ENCODE measurements at places on chromosomes 1 and 21.
A peak's percentile ranks its signal among the peaks of the same experiment; 100 is the strongest.

- DNase-seq: no peak
Measured at GRCh38 chr1:203197625-203198024, 11.1 kb upstream of the CHI3L1 start.

- DNase-seq: peak; percentile 25
Measured at GRCh38 chr1:199691540-199691939, 336.0 kb upstream of the NR5A2 start.

GRCh38 chr1:55584526-55585401, 369.6 kb upstream of the USP24 start:
- DNase-seq: no peak

- DNase-seq: no peak
Measured at GRCh38 chr1:115343200-115343737, 5.2 kb upstream of the NGF start.

GRCh38 chr1:45033356-45033755, 21.3 kb downstream of the UROD start:
- no peak for DNase-seq

GRCh38 chr1:44867801-44868200, 24.7 kb upstream of the PTCH2 start:
- no peak for DNase-seq

GRCh38 chr1:90721210-90722194, 4.4 kb upstream of the BARHL2 start:
- DNase-seq: peak; percentile 78

DNA sequence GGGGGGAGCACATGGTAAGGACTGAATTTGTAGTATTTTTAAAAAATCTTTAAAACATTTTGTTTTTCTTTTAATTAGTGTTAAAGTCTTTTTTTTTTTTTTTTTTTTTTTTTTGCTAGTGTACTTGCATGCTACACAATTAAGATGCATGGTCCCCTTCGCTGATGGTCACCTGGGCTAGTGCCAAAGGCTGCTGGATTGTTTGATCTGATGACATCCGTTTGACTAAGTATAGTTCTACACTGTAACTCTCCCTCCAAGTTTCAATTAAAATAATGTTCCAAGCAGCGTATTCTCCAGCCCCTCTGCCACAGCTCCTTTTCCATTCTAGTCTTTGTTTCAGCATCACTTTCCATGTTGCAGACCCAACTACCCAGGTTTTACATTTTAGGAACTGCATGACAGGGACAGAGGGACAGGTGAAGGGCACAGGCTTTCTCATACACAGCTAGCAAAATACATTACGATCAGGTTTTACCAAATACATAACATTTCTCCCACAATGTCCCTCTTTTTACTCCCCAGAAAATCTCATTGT, 852 bp upstream of the RAVER2 start:
- no peak for DNase-seq

- DNase-seq: no peak
Measured at GRCh38 chr1:206651958-206652890, 16.9 kb downstream of the DYRK3 start.

GRCh38 chr1:203520315-203520714, 26.4 kb downstream of the OPTC start:
- no peak for DNase-seq

GRCh38 chr1:234709473-234710228, 99.7 kb upstream of the IRF2BP2 start:
- no peak for DNase-seq

DNA sequence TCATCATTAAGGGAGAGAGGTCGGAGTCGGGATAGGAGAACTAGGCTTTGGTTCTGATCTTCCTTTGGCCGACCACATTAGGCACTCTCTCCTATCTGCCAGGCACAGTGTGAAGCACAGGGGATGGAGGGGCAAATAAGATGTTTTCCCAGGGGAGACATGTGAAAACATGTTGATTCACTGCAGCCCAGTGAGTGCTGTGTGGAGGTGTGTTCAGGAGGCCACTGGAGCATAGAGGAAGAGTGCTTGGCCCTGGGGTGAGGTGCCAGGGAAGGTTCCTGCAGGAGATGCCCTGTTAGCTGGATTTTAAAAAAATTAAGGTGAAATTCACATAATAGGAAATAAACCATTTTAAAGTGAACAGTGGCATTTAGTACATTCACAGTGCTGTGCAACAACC, 3.7 kb downstream of the VANGL2 start:
- no peak for DNase-seq

GRCh38 chr1:24021403-24022266, 41.5 kb upstream of the SRSF10 start:
- no peak for DNase-seq

- DNase-seq: no peak
Measured at GRCh38 chr1:112704391-112704933, 2.5 kb downstream of the RHOC start.

GRCh38 chr1:99004861-99005442, at the start of gene PLPPR5:
TSS of gene PLPPR5 (minus strand) at chr1:99004861. CDS start at chr1:99004671, 190 bp downstream.
- DNase-seq: peak; percentile 55

DNA sequence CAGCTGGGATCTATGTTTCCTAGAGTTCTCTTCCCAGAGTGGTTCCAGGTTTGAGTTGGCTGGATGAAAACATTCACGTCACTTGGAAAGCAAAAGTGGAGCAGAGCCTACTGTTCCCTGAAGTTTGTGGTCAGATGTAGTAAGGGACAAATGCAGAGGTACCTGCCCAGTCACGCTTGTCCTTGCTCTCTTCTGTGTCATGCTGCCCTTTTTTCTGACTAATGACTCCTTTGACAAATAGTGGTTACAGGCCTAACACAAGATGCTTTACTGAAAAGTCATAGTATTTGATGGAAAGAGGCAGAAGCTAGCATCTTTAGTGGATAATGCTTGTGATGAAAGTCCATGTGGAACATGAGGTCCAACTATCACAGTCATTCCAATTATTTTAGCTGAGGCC, 881.4 kb upstream of the B3GALT2 start:
- DNase-seq: no peak

DNA sequence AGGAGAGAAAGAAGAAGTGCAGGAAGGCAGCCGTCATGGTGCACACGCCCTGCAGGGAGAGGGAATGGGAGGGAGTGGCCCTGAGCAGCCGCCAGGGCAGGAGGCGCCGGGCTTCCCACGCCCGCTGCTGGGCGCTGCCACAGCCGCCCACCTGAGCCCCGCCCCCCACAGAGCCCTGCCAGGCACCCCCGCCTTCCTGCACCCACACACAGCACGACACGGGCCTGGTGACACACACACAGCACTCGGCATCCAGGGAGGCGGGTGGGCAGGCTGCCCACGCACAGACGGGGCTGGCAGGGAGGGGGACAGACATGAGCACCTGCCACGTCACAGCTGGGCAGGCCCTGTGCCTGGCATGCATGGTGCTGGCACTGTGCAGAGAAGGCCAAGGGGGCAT, 27.5 kb downstream of the ADGRB2 start:
- no peak for DNase-seq

DNA sequence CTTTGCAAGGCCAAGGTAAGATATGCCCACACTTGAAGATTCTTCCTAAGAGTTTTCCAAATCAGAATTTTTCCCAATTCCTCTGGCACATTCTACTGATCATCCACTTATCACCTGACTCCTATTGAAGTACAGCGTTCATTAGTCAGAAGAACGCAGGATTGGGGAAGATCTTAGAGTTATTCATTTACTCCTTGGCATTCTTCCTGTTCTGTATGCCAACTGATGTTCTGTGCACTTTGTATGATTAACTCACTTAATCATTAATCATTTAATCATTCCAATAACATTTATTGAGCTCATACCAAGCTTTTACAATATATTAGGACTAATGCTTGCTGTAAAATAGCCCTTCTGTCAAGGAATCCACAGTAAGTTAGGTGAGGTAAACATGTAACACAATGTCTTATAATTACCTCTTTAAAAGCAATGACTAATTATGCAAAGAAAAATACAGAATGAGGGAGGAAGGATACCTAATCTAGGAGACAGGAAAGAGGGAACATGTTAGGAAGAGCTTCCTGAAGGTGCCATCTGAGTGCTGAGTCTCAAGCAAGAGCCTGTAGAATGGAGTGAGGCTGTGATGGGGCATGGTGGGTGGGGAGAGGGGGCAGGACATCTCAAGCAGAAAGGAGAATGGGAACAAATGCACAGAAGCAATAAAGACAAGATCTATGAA, 71.1 kb upstream of the DPT start:
- no peak for DNase-seq

DNA sequence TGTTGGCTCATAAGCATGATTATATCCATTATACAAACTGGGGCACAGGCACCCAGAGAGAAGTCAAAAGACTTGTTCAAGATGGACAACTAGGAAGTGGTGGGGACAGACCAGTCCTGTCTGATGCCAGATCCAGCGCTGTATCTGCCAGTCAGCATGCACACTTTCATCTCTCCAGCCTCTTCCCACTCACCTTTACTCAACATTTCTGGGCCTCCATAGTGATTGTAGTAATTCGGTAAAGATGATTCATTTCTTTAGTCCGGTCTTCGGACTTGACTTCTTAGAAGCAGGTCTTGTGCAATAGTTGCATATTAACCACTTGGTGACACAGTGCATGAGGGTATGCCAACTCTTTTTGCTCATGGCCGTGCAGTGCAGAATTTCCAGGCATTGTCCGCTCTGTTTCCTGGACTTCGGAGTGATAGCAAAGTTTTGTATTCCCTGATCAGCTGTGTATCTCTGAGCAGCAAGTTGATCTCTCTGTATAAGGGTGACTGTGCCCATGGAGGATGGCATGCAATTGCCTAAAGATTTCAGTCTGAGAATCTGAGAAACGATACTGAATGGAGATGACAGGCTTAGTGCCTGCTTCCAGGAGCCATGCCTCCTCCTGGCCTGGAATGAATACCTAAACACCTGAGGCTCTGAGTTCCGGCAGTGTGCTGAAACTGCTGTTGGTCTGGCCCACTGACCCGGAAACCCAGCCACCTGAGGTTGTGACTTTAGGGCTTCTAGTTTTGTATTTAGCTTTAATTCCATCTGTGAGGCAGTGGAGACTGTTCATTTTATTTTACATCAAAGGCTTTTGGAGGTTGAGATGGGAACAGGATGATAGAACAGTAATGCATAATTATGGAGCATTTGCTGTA, 39.0 kb downstream of the GALNT2 start:
- DNase-seq: no peak

DNA sequence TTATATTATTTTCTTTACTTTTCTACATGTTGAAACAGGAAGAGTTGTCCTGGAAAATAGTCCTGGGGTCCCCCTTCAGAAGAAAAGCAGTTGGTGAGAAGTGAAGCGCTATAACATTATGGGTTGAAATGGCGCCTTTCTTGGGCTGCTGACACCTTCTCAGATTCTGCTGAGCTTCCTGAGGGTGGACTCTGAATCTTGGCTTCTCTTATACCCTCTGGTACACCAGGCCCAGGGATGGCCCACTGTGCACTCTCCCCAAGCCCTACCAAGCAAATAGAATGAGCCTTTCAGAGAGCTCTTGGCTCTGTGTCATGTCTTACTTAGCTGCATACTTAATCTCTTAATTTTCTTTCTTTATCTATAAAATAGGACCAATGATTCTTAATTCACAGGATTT, 42.3 kb downstream of the CD247 start:
- DNase-seq: no peak

GRCh38 chr1:2257245-2257627, 29.1 kb downstream of the SKI start:
- DNase-seq: no peak

- peak; percentile 62 for DNase-seq
Measured at GRCh38 chr1:111769517-111770146, 13.9 kb downstream of the DDX20 start.

DNA sequence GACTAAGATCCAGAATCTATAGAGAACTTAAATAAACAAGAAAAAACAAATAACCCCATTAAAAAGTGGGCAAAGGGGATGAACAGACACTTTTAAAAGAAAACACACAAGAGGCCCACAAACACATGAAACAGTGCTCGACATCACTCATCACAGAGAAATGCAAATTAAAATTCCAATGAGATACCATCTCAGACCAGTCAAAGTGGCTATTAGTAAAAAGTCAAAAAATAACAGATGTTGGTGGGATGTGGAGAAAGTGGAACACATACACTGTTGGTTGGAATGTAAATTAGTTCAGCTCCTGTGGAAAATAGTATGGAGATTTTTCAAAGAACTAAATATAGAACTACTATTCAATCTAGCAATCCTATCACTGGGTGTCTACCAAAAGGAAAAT, 143.1 kb downstream of the IFI44 start:
- DNase-seq: no peak

GRCh38 chr1:44405031-44405797, at the start of gene RNF220:
TSS of gene RNF220 (plus strand) at chr1:44405255.
- DNase-seq: peak; percentile 71

DNA sequence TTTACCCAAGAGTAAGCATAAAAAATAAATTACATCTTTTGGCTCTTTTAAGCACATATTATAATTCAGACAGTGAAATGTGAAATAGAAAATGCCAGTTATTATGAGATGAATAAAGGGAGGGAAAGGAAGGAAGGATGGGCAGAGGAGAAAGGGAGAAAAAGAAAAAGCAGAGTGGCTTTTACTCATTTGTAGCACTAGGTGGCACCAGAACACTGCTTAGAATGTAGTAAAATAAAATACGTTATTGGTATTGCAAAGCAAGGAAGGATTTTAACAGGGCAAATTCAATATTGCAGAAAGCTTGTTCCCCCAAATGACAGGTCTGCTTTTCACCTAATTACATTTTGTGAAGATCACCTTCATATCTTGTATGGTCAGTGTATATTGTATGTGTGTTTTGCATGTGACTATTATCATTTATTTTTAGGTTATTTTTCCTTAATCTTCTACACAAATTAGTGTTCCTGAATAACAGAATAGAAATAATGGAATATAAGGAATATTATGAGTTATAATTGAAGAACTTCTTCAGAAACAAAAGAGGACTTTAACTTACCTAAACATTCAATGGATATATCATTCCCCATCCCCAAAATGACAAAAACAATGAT, 9.1 kb upstream of the PCNX2 start:
- DNase-seq: peak; percentile 40

GRCh38 chr1:205356440-205357139, at the start of gene KLHDC8A:
TSS of gene KLHDC8A (minus strand) at chr1:205356922. CDS start at chr1:205343604, 13,318 bp downstream.
- no peak for DNase-seq

Data from HEK293T (cell line).